Activated naive CD4-positive, alpha-beta T cell treated with anti-CD3 and anti-CD28 coated beads, Interleukin-2, amount 50 U/mL, for 72 hours (primary cell): ENCODE measurements at places on chromosomes 12 and 14.

DNA sequence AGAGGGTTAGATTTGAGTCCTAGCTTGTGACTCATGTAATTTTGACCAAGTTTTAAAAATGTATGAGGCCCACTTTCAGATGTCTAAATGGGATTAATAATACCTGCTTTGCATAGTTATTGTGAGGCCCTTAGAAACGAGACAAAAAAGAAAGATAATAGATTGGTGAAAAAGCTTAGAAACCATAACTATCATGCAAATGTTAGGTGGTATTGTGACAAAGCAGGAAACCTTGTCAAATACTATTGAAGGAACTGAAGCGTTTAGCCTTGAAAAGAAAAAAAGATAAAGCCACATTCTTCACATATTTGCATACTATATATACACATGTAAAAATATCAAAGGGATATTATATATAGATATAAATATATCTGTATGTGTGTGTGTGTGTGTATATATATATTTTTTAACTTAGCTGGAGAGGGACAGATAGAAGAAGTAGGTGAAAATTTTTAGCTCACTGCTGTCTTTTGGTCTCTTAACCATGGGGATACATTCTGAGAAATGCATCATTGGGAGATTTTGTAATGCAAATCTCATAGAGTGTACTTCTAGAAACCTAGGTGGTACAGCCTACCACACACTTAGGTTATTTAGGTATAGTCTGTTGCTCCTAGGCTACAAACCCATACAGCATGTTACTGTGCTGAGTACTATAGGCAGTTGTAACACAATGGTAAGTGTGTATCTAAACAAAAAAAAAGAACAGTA lies 270.3 kb downstream of the CCDC91 start:
- DNase-seq = no peak

GRCh38 chr12:68839183-68840147 lies 31.5 kb downstream of the MDM2 start:
- no peak for DNase-seq

- DNase-seq = no peak
These were observed 10.1 kb downstream of the TMEM119 start for GRCh38 chr12:108587826-108588225.

- no peak for DNase-seq
These were observed 15.3 kb downstream of the TAOK3 start for GRCh38 chr12:118357257-118358007.

- no peak for DNase-seq
These were observed 22.3 kb downstream of the MSRB3 start for GRCh38 chr12:65300679-65301349.

DNA sequence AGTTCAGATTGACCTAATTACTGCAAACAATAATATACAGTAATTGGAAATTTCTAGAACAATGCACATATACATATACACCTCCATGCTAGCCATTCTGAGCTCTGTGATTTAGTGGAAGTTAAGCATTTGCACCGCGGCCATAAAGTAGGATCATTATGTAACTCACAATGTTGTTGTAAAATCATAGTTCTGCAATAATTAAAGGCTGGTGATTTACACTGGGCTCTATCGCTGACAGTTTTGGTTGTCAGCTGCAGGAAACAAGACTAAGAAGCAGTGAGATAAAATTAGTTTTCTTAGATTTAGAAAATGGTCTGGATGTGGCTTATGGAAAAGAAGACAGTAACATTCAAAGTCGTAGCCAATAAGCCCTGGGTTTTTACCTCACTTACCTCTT lies 776.3 kb downstream of the TMEM121 start:
- no peak for DNase-seq

GRCh38 chr14:83885837-83886293 lies 1644.1 kb upstream of the FLRT2 start:
- no peak for DNase-seq

- DNase-seq = no peak
These were observed 33.2 kb upstream of the PPP1R13B start for GRCh38 chr14:103880348-103881267.

- peak; percentile 89 for DNase-seq
These were observed 107.3 kb downstream of the ZFP36L1 start for GRCh38 chr14:68685419-68686204.

DNA sequence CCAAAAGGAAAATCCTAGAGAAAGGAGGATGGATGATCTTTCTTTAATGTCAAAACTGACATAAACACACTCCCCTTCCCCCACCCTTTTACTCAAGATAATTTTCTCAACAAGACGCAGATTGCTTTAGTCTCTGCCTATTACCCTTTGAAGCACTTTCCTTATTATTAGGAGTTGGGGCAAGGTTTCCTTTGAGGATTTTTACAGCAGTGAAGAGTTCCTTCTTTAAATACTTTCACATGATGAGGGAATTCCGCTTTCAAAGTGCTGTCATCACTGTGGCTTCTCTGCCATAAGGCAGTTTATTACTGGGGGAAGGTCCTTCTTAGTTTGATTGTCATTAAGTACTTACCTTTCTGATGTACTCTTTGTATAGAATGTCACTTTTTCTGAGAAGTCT lies 172.1 kb downstream of the MSRB3 start:
- DNase-seq = no peak

- DNase-seq = no peak
These were observed 103.8 kb downstream of the SLC16A7 start for GRCh38 chr12:59699421-59700152.

GRCh38 chr12:97168804-97169203 lies 261.7 kb downstream of the NEDD1 start:
- DNase-seq = no peak

DNA sequence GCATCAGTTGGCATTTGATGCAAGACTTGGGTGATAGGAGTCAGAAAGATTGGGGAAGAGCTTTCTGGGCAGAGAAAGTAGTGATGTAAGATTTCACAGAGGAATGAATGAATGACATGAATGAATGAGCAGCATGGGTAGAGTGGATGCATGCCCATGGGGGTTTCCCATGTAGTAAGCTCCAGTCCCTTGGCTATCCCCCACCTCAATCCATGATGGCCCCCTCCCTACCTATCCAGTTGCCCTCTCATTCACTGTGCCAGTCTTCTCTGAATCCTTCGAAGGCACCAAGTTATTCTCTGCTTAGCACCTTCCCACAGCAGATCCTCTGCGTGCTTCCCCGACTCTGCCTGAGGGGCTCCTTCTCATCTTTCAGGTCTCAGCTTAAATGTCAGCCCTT lies 32.0 kb downstream of the ERH start:
- no peak for DNase-seq

- no peak for DNase-seq
These were observed 66.3 kb downstream of the TBX5 start for GRCh38 chr12:114339626-114340025.

DNA sequence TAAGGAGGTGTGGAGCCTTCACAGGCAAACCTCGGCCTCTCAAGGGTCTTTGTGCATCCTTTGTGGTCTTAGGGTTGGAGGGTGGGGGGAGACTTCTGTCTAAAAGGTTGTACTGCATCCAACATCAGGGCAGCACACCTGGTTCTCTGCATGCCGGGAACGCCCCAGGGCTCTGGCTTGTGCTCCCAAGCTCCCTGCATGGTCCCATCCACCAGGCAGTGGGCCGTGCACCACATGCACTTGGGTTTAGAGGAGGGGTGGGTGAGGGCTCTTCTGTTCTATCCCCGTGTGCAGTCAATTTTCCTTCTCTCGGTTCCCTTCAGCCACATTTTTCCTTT lies 86.1 kb downstream of the CPSF2 start:
- no peak for DNase-seq

DNA sequence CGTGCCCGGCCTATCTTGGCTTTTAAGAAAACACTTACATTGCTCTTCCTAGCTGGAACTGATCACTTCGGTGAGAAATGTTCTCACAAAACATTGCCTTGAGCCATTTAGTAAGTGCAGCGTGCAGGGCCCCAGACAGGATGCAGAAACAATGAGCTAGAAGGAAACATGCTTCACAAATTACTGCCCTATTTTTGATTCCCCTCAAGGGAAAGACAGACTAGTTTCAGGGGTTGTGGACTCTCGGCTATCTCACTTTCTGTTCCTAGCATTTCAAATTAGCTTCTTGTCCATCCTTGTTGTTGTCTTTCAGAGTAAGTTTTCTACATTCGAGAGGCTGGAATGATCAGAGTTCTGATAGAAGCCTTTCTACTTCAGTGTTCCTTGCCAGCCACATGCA lies 21.6 kb downstream of the TGFB3 start:
- no peak for DNase-seq

- no peak for DNase-seq
These were observed 165.4 kb downstream of the PHETA1 start for GRCh38 chr12:111203446-111203845.

DNA sequence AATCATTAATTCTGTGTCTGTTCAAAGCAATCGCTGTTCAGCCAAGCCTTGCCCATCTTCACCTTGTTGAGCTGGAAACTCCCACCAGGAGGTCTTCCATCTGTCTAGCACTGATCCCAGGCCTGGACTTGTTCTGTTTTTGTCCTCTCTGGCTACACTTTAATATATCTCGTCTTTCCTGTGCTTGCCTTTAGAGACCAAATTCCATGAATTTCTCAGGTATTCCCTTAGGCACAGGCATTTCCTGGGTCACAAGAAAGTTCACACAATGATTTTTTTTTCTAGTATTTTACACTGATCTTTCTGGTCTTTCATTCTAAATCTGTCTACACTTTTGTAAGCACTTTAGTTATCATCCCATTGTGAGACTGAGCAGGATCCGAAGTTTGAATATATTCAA lies 116.4 kb upstream of the CCND2 start:
- DNase-seq = no peak

DNA sequence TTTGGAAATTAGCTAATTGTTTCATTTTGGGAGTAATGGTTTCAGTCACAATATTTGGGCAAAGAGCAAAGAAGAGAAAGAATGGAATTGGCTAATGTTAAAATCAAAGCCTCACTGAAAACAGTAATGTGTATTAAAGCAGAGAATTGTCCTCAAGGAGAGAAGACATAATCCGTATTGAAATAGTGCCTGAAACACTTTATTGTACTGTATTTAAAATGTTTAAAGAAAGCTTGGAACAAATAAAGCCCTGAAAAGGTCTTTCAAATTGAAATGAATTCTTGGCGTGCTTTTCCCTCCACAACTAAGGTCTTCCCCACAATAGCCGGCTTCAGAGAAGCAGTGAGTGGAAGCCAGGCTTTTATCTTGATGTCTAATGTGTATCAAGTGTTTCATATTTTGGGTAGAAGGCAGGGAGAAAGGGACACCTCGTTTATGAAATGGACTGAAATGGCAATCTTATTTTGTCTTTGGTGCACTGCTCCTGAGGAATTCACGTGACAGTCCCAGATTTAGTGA lies 212.9 kb upstream of the CRY1 start:
- DNase-seq = no peak

DNA sequence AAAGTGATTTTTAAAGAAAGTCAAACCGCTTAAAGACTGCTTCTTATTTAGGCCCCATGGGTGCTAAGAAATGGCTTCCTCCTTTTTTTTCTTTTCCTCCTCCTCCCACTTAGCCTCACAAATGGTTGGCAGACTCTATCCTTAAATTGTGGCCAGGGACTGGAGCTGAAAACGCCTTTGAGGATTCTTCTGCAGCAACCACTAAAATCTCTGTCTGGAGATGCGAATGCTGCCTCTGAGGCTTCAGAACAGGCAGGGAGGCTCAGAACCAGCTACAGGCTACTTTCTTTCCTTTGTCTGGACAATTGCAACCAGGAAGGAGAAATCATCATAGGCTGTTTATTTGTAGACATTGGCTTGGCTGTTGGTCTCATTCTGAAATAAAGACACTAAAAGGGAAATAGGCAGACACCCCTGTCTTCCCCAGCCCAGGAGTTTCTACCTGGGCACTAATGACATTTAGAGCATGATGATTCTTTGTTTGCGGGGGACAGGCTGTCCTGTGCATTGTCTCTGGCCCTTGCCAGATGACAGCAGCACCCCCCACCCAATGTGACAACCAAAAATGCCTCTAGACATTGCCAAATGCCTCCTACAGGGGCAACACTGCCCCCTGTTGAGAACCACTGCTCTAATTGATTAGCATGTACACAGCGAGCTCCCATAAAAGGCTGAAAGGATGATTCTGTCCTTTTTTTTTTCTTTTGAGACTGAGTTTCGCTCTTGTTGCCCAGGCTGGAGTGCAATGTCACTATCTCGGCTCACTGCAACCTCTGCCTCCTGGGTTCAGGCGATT lies 50.3 kb downstream of the MAP1LC3B2 start:
- DNase-seq = no peak
